Natural killer cell (primary cell): ENCODE measurements at places on chromosomes 3 and 15. TPM values are rescaled to one million over a fixed set of nuclear protein-coding genes. Genes with fewer than 3 reads are reported as not detected.

GXYLT2 gene
- not detected for total RNA-seq

TRAIP gene
- 3.3 TPM for total RNA-seq

CCDC174 gene
- 41.2 TPM for total RNA-seq

ONECUT1 gene
- total RNA-seq: not detected

SPINK8 gene
- total RNA-seq: not detected

KNL1 gene
- 2.4 TPM for total RNA-seq

SLC30A4 gene
- total RNA-seq: 9.5 TPM

NGLY1 gene
- total RNA-seq: 93.5 TPM

SAMMSON gene
- total RNA-seq: not detected
